ENCODE measurements at places on chromosomes 6 and 20.

DNA sequence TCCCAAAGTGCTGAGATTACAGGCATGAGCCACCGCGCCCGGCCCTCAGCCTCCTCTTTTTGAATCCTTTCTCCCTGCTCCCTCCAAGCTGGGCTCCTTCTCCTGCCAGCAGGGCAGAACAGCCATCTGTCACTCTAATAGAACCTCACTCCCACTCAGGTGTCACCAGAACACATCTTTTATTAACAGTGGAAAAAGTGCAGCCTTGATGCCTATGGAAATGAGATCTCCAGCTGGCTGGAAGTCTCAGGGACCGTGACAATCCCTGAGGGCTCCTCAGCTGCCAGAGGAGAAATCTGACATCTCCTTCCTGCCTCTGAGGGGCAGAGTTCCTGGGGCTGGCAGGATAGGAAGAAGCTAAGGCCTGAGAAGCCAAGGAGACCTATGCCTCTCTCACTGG is 28.0 kb downstream of the TMC2 start:
- no peak for DNase-seq

GRCh38 chr6:50913105-50913770 is 94.6 kb downstream of the TFAP2B start:
- DNase-seq = no peak

GRCh38 chr20:64077876-64078551 is 1.3 kb downstream of the RGS19 start:
- no peak for DNase-seq

GRCh38 chr20:40600441-40601219 is 88.4 kb downstream of the MAFB start:
- DNase-seq = no peak
